ENCODE measurements at places on chromosomes 5 and 9. TPM values are rescaled to one million over a fixed set of nuclear protein-coding genes. Genes with fewer than 3 reads are reported as not detected.

ECPAS gene
- 110 TPM for total RNA-seq

SOWAHA gene
- not detected for total RNA-seq

EQTN gene
- not detected for total RNA-seq

FAM151B gene
- 8.0 TPM for total RNA-seq

C5orf52 gene
- not detected for total RNA-seq

STPG3 gene
- not detected for total RNA-seq

PRDM9 gene
- not detected for total RNA-seq

PCA3 gene
- not detected for total RNA-seq

PPP6C gene
- 9.4 TPM for total RNA-seq

PCDHB5 gene
- 0.57 TPM for total RNA-seq

PLEKHG4B gene
- total RNA-seq: not detected

ISL1 gene
- total RNA-seq: not detected

ZDHHC11B gene
- 0.09 TPM for total RNA-seq

PAEP gene
- not detected for total RNA-seq

ANKRD20A1 gene
- total RNA-seq: under 0.01 TPM

KIF20A gene
- total RNA-seq: 8.8 TPM

Measured in smooth muscle cell of bladder (primary cell).